ENCODE measurements at places on chromosomes 13 and 19.
A peak's percentile ranks its signal among the peaks of the same experiment; 100 is the strongest.

DNA sequence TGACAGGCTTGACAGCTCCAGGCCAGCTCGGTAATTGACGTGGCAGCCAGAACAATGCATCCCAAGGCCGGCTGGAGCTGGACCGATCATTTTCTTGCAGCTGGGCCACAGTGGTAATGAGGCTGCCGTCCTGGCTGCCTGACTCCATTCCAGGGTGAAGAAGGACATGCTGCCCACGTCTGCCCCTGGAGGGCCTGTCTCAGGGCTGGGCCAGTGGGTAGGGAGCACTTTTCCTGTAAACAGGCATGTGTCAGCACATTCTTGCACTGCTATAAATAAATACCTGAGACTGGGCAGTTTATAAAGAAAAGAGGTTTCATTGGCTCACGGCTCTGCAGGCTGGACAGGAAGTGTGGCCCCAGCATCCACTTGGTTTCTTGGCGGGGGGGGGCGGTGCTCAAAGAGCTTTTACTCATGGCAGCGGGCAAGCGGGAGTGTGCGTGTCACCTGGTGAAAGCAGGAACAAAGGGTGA is 38.1 kb upstream of the KCTD15 start:
- no peak for DNase-seq

DNA sequence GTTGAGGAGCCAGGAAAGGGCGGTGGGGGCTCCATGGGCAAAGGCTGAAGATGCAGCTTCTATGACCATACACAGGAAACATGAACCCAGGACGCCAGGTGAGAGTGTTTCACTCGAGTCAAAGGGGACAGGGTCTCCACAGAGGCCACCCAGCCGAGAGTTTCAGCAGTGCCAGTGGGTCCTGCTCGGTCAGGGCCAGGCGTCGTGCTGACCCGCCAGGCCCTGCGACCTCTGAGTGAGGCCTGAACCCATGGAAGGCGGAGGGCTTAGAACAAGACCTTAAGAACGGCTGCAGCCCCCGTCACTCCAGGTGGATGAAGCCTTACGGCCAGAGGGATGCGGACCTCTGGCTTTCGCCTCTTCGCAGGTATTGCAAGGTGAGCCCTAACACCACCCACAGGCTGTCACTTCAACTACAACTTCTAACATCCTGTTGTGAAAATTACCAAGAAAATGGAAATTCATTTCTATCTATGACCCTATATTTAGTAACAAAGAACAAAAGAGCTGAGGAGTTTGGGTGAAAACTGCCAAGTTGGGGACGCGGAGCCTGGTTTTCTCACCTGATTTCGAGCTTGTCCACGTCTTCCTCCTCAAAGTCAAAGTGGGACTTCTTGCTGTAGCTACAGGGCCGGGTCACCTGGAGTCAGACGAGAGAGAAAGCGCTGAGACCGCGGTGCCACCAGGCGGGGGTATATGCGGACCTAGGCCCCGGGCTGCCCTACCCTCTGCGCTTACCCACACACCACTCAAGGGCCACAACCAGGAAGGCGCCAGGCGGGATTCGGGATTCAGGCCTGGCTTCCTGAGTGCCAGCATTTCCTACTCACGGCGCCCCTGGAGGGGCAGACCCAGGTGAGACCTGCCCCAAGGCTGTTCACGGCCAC is 50.1 kb upstream of the C13orf46 start:
- no peak for DNase-seq

DNA sequence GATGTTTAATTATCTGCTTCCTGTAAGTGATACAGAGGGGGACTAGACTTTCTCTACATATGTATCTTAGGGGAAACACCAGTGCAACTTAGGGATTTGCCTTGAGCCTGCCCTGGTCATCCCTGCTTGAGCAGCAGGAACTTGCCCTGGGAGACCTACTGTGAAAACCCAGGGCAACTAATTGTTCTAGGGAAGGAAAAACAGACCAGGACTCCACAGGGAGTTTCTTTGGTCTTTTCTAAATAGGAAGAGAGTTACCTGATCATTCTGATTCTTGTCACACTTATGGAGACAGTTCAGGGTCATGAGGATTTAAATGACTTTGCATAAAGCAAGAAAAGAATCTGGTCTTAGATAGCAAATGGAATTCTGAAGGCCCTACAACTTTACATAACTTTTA is 89.1 kb downstream of the WASF3 start:
- no peak for DNase-seq

DNA sequence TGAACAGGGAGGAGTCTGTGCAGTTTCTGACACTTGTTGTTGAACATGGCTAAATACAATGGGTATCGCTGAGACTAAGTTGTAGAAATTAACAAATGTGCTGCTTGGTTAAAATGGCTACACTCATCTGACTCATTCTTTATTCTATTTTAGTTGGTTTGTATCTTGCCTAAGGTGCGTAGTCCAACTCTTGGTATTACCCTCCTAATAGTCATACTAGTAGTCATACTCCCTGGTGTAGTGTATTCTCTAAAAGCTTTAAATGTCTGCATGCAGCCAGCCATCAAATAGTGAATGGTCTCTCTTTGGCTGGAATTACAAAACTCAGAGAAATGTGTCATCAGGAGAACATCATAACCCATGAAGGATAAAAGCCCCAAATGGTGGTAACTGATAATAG is 16.1 kb downstream of the CEACAM6 start:
- no peak for DNase-seq

- DNase-seq, result no peak
Observed at GRCh38 chr19:29385191-29385795, 140.5 kb upstream of the VSTM2B start.

GRCh38 chr19:47699360-47699917 is 13.8 kb upstream of the EHD2 start:
- DNase-seq, result no peak

DNA sequence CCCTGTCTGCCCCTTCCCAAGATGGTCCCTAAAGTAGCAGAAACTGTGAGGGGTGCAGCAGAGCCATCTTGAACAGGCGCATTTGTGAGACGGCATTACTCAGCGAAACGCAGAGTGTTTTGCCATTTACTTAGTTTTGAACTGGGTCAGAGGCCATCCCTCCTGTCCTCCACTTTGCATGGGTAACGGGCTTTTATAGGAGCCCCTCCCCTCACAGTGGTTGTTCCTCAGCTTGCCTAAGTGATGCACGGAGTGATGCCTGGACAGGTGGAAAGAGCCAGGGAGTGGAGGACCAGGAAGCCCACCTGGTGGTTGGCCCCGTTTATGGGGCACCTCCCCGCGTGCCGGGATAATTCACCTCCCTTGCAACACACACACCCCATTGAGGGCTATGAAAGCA is 68.0 kb upstream of the C1QTNF9 start:
- DNase-seq, result no peak

- no peak for DNase-seq
Observed at GRCh38 chr13:108273429-108274118, 4.1 kb downstream of the TNFSF13B start.

DNA sequence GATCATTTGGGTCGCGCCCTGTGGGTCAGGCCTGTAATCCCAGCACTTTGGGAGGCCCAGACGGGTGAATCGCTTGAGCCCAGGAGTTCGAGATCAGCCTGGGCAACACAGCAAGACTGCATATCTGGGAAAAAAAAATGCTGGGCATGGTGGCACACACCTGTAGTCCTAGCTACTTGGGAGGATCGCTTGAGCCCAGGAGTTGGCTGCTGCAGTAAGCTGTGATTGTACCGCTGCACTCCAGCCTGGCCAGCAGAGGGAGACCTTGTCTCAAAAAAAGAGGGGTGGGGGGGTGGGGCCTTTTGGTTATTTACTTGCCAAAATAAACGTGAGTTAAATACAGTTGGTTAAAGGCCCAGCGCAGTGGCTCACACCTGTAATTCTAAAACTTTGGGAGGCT is 9.8 kb upstream of the ZNF544 start:
- DNase-seq, result no peak

DNA sequence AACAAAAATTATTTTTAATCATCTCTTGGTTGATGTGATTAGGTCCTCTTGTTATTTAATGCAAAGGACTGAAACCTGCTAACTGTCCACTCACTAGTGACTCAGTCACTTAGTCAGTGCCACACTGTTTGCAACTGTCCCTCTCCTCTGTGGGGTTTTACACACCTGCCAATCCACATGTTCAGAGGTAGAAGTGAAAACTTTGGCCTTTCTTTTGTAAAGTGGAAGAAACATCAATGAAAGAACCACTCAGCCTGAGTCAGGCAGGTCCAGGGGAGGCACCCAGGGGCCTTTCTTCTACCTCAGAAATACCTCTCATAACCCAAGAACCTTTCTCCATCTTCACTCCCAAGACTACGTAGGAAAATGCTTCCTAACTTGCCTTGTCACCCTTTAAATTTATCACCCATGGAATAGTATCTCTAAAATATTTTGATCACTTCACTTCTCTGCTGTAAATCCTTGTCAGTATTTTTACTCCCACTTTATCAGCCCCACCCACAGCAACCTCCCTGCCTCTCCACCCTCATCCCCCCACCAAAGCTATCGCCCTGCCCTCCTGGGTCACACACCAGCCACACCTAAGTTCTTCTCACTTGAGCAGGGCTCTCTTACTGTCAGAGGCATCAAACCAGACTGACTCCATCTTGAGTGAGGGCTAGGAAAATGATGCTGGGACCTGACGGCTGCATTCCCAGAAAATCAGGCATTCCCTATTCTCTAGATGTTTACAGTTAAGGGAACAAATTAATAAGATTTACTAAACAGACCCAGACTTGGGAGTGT is 29.6 kb upstream of the EEF1AKMT1 start:
- no peak for DNase-seq

- no peak for DNase-seq
Observed at GRCh38 chr19:525857-526419, 5.6 kb upstream of the CDC34 start.

- DNase-seq, result peak; percentile 9
Observed at GRCh38 chr19:48837051-48837524, 797 bp upstream of the HSD17B14 start.

DNA sequence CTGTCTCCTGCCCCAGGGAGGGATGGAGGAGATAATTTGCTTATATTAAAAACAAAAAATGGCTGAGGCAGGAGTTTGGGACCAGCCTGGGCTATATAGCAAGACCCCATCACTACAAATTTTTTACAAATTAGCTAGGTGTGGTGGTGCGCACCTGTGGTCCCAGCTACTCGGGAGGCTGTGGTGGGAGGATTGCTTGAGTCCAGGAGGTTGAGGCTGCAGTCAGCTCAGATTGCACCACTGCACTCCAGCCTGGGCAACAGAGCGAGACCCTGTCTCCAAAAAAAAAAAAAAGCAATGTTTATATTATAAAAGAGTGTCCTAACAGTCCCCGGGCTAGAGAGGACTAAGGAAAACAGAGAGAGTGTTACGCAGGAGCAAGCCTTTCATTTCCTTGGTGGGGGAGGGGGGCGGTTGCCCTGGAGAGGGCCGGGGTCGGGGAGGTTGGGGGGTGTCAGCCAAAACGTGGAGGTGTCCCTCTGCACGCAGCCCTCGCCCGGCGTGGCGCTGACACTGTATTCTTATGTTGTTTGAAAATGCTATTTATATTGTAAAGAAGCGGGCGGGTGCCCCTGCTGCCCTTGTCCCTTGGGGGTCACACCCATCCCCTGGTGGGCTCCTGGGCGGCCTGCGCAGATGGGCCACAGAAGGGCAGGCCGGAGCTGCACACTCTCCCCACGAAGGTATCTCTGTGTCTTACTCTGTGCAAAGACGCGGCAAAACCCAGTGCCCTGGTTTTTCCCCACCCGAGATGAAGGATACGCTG is 184.0 kb downstream of the KDM4B start:
- no peak for DNase-seq

GRCh38 chr13:21256891-21257290 is 80.4 kb downstream of the MRPL57 start:
- DNase-seq, result no peak

DNA sequence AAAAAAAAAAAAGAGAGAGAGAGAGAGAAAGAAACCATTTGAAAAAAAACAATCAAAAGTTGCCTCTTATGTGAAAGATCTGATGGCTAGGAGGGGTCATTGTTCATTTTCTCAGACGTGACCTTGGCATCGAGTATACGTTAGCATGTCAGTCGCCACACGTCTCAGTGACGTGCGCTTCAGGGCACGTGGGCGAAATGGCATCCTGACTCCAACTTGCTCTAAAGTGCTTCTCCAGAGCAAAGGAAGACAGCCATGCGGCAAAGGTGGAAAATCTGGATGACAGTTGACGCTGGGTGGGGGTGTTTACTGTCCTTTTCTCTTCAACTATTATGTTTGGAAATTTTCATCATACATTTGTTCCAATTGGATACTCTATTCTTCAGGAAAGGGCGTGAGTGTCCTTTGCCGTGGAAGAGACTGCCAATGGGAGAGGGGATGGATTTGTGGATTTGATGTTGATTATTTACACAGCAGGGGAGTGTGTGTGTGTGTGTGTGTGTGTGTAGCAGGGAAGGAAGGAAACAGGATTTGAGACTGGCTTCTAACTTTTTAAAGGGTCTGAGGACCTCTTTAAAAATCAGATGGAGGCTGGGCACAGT is 25.0 kb downstream of the KLF2 start:
- no peak for DNase-seq

GRCh38 chr13:29921542-29921941 is 71.1 kb upstream of the UBL3 start:
- no peak for DNase-seq

DNA sequence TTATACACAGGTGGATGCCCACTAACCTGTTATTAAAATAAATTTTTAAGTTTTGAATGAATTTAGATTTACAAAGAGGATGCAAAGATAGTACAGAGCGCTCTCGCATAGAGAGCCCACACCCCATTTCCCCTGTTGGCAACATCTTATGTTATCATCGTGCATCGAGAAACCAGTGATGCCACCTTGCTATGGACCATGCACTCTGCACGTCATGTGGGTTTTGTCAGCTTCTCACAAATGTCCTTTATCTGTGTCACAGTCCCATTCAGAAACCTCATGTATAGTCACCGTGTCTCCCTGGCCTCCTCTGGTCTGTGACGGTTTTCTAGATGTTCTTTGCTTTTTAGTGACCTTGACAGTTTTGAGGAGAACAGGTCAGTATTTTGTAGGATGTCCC is 60.0 kb downstream of the ING1 start:
- DNase-seq, result no peak

DNA sequence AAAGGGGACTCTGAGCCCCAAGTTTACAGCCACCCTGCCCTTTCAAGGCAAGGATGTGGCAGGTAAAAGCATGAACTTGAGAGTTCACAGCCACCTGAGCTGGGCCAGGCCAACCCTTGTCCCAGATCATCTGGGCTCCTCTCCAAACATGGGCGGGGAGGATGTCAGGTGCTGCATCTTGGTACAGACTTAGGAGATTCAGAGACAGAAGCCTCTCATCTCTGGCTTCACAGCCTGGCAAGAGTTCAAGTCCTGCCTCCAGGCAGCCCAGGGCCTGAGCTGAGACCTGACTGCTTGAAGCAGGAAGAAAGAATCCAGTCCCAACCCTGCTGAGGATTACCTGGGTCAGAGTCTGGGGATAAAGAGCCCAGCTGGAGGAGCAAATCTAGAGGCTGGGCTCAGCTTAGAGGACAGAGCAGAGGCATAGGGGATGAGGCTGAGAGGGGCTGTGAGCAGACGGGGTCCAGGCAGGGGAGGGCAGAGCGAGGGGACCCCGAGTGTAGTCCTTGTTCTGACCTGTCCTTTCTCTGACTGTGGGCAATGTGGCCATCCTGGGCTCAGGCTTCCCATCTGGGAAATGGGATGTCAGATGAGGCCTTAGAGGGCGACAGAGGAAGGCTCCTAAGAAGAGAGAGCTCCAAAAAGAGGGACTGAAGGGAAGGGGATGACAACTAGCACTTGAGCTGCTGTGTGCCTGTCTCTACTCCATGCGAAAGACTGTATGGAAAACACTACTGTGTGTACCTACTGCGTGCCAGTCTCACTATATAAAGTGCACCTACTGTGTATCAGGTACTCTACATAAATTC is 6.6 kb upstream of the OR10H5 start:
- no peak for DNase-seq

- DNase-seq, result no peak
Observed at GRCh38 chr19:6066661-6067646, 43.3 kb downstream of the RFX2 start.

All from cerebellar nuclear complex (tissue), 1 donor.